SJSA1 (cell line): ENCODE measurements at places on chromosomes 13 and 19. TPM values are rescaled to one million over a fixed set of nuclear protein-coding genes. Genes with fewer than 3 reads are reported as not detected.

Gene AXL
- 181 and 224 TPM in 2 replicates for total RNA-seq

Gene CRB3
- not detected in 2 replicates for total RNA-seq

Gene TMPRSS9
- not detected in 2 replicates for total RNA-seq

Gene PABPC3
- total RNA-seq: 0.06 and 0.08 TPM in 2 replicates

Gene IZUMO4
- 1.9 TPM in 1 of 2 replicates, not detected in the other for total RNA-seq

Gene LRRC25
- not detected in 2 replicates for total RNA-seq

Gene WDR62
- 21.4 and 23.3 TPM in 2 replicates for total RNA-seq

Gene KLK2
- not detected in 2 replicates for total RNA-seq

Gene ACTL9
- not detected in 2 replicates for total RNA-seq

Gene KCNN1
- not detected in 2 replicates for total RNA-seq

Gene NXNL1
- not detected in 2 replicates for total RNA-seq

Gene LGALS7
- total RNA-seq: not detected in 2 replicates

Gene FGF22
- total RNA-seq: 0.13 TPM in 1 of 2 replicates, not detected in the other

Gene COMP
- not detected in 2 replicates for total RNA-seq

Gene USHBP1
- total RNA-seq: not detected in 2 replicates

Gene ZNF443
- total RNA-seq: 0.71 TPM in 1 of 2 replicates, not detected in the other

Gene SERTM1
- not detected in 2 replicates for total RNA-seq

Gene SERTAD1
- 25.7 and 38.1 TPM in 2 replicates for total RNA-seq

Gene TMEM86B
- 0.94 and 1.8 TPM in 2 replicates for total RNA-seq

Gene RGL3
- total RNA-seq: 0.22 TPM in 1 of 2 replicates, not detected in the other

Gene SCGB2B2
- total RNA-seq: not detected in 2 replicates

Gene CBY2
- not detected in 2 replicates for total RNA-seq

Gene ZNF85
- 11.8 and 17.4 TPM in 2 replicates for total RNA-seq

Gene BORA
- 12.8 and 16.1 TPM in 2 replicates for total RNA-seq

Gene CADM4
- total RNA-seq: 0.06 TPM in 1 of 2 replicates, not detected in the other
